Neural progenitor cell (in vitro differentiated cells): ENCODE measurements at places on chromosomes 2 and 18. TPM values are rescaled to one million over a fixed set of nuclear protein-coding genes. Genes with fewer than 3 reads are reported as not detected.

- H3K27ac ChIP-seq, result no peak overlapping the region
- no peak overlapping the region for H3K4me3 ChIP-seq
- H3K27me3 ChIP-seq, result no peaks in the 10 kb centered on the region
- no peaks in the 10 kb centered on the region for H3K4me1 ChIP-seq
Measured at GRCh38 chr2:156215656-156216055, 116.9 kb downstream of the NR4A2 start.

DNA sequence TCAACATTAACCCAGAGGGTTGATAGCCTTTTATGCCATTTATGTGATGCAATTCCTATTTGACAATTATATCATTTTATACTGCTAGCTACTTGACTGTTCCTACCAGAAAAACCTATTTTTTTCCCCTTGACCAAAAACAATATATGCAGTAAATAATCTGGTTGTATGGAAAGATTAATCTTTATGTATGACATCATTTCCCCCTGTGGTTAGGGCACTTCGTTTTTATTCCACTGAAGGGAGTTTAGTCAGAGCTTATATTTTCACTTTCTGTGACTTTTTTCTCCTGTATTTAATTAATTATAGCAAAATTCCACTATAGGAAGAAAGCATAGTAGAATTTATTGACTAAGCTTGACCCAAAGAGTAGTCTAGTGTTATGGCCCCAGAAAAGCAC, 107.6 kb downstream of the HAUS1 start:
- H3K36me3 ChIP-seq, result no peaks in the 10 kb centered on the region
- no peak overlapping the region for H3K4me3 ChIP-seq
- H3K4me1 ChIP-seq, result no peaks in the 10 kb centered on the region
- no peak overlapping the region for H3K27ac ChIP-seq
- no peaks in the 10 kb centered on the region for H3K27me3 ChIP-seq
- no peak for DNase-seq

The PARD3B gene
- total RNA-seq, result 2.0 and 8.4 TPM in 2 replicates

- H3K27me3 ChIP-seq, result no peaks in the 10 kb centered on the region
- H3K27ac ChIP-seq, result no peak overlapping the region
- no peak for DNase-seq
- H3K4me3 ChIP-seq, result no peak overlapping the region
Measured at GRCh38 chr2:104768694-104769093, 85.2 kb upstream of the POU3F3 start.

GRCh38 chr2:120436885-120437603, 91.1 kb downstream of the INHBB start:
- H3K27me3 ChIP-seq, result peaks cover 97% of the 10 kb centered on the region
- H3K4me3 ChIP-seq, result no peak overlapping the region
- no peaks in the 10 kb centered on the region for H3K36me3 ChIP-seq
- H3K4me1 ChIP-seq, result peaks cover 19% of the 10 kb centered on the region

The FEV gene
- total RNA-seq, result not detected in 2 replicates

GRCh38 chr2:18659915-18660314, 70.5 kb upstream of the NT5C1B start:
- no peak for DNase-seq
- no peak overlapping the region for H3K4me3 ChIP-seq
- H3K36me3 ChIP-seq, result no peaks in the 10 kb centered on the region
- no peaks in the 10 kb centered on the region for H3K27me3 ChIP-seq

GRCh38 chr2:118604371-118604770, 243.1 kb downstream of the EN1 start:
- H3K27me3 ChIP-seq, result no peaks in the 10 kb centered on the region
- no peak overlapping the region for H3K27ac ChIP-seq
- H3K4me1 ChIP-seq, result no peaks in the 10 kb centered on the region
- DNase-seq, result no peak

DNA sequence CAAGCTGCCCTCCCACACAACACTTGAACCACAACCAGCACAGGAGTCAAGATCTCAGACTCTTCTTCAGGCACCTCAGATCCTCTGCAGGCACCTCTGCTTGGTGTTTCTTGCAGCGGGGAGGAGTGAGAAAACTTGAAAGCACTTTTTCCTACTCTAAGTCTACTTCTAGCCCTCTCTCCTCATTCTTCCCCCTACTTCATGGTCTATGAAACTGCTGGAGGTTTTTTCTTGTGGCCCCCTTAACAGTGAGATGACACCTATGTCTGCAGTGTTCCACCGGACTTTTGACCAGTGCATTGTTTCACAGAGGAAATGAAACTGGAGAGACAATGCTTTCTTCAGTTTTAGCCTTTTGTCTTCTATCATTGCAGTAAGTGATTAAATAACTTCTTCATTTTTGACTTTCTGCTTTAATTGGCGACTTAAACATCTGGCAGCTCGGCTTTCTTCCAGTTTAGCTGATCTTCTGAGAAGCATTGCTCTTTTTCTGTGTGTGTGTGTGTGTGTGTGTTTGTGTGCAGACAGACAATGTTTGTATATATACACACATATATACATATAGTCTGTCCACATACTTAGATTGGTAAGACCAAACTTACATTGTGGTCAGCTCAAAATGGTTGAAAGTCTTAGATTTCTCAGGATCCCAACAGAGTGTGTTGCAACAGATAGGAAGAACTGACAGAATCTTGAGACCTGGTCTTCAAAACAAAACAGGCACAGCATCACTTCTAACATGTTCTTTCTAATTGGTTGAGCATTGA, 1474.0 kb upstream of the TMEFF2 start:
- DNase-seq, result no peak
- no peak overlapping the region for H3K27ac ChIP-seq

The PLCL1 gene
- total RNA-seq, result 0.28 and 0.41 TPM in 2 replicates

DNA sequence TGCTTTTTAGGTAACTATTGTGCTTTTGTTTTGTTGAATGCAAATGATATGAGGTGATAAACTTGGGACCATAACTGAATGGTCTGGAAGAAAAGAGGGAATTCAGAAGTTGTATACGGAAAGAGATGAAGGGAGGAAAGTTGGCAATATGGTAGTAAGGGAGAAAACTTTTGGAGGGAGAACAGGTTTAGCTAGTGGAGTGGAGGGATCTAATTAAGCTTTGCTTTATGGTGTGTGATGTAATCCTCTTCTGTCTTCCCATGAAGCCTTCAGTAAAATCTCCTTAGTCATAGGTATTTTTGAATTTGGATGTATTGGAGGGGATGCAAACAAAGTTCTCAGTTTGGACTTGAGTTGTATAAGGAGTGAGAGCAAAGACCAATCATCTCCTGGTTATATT, 20.2 kb upstream of the RAB10 start:
- peaks cover 20% of the 10 kb centered on the region for H3K4me1 ChIP-seq
- H3K36me3 ChIP-seq, result no peaks in the 10 kb centered on the region
- no peak for DNase-seq
- H3K27ac ChIP-seq, result no peak overlapping the region
- no peaks in the 10 kb centered on the region for H3K27me3 ChIP-seq

The FZD7 gene
- 79.4 and 106 TPM in 2 replicates for total RNA-seq

DNA sequence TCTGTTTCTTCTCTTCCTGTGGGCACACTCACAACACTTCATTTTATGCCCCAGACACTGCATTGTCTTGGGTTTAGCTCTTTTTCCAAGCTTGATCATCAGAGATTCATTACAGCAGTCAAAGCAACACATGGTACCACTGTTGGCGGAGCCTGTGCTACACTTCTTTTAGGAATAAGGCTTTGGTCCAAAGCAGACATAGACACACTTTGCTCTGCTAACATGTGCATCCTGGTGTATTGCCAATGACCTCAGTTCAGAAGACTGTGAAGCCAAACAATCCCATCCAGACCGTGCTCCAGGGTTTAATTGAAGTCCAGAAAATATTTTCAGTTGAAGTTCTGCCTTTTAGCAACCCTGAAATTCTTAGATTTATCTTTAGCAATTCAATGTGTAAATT, 354.6 kb upstream of the RAB12 start:
- no peaks in the 10 kb centered on the region for H3K36me3 ChIP-seq
- no peak overlapping the region for H3K4me3 ChIP-seq
- H3K27me3 ChIP-seq, result no peaks in the 10 kb centered on the region
- no peak for DNase-seq

DNA sequence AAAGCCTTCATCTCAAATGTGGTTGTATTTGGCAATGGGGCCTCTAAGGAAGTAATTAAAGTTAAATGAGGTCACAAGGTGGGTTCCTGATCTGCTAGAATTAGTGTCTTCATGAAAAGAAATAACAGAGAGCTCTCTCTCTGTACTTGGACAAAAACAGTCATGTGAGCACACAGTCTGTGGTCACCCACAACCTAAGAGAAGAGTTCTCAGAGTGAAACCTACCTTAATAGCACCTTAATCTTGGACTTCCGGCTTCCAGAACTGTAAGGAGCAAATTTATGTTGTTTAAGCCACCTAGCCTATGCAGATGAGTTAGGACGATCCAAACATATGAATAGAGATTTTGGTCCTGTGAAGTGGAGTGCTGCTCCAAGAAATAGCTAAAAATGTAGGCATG, 758.9 kb downstream of the LRRTM4 start:
- no peak overlapping the region for H3K4me3 ChIP-seq
- no peak for DNase-seq
- H3K36me3 ChIP-seq, result no peaks in the 10 kb centered on the region
- H3K27ac ChIP-seq, result no peak overlapping the region

- H3K27me3 ChIP-seq, result no peaks in the 10 kb centered on the region
- H3K36me3 ChIP-seq, result no peaks in the 10 kb centered on the region
- DNase-seq, result no peak
- H3K4me3 ChIP-seq, result no peak overlapping the region
- H3K27ac ChIP-seq, result no peak overlapping the region
- peaks cover 10% of the 10 kb centered on the region for H3K4me1 ChIP-seq
Measured at GRCh38 chr2:45780541-45781463, 129.3 kb downstream of the PRKCE start.
